ENCODE measurements at places on chromosomes 6 and 20.

GRCh38 chr20:9241721-9242427 is 173.0 kb downstream of the PLCB4 start:
- DNase-seq = no peak

- no peak for DNase-seq
These were observed 51.2 kb upstream of the GPR31 start for GRCh38 chr6:167208819-167209576.

GRCh38 chr20:37379967-37380828 is 34.3 kb downstream of the SRC start:
- no peak for DNase-seq

DNA sequence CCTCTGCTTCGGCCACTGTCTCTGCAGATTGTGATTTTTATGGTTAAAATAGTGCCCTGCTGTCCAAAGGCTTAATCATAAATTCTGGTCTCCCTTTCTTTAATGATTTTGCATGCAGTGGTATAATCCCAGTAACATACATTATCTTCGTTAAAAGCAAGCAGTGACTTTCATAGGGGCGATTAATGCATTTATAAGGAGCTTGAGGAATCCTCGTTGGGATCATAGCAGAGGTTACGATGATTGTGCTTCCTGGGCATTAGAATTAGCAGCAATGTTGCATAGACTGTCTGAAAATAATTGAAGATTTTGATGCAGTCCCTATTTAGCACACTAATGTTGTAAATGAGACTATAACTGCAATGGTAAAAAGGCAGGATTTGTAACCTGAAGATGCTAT is 181.3 kb downstream of the PRL start:
- DNase-seq = no peak

- no peak for DNase-seq
These were observed 577.9 kb downstream of the C6orf118 start for GRCh38 chr6:164731539-164731938.

- DNase-seq = no peak
These were observed 20.6 kb upstream of the CHMP4B start for GRCh38 chr20:33790566-33790965.

GRCh38 chr6:156406099-156406498 is 371.1 kb upstream of the ARID1B start:
- DNase-seq = no peak

GRCh38 chr6:160173806-160174527 is 52.4 kb downstream of the SLC22A1 start:
- no peak for DNase-seq

DNA sequence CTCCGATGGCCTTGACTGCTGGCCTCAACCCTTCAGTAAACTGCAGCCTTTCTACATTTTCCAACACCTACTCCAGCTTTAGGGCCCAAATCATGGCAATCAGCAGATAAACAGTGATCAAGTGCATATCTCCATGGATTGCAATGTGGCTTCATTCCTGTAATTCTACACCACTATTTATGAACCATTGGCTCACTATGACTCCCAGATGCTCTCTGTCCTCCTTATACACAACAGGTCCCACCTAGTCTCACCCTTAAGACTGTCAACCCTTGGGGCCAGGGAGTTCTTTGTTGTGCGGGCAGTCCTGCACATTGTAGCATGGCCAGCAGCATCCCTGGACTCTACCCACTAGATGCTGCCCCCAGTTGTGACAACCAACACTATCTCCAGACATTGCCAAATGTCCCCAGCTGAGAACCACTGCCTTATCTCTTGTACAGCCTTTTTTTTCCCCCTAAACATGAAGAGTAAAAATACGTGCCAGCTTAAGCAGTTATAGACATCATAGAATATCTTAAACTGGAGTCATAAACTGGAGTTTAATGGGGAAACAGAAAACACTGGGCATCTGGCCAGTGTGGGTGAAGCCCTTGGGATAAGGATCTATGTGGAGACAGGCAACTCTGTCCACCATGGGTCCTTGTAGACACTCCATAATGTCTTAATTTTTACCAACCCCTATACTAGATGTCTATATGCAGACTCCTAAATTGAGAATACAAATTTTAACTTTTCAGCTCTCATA is 21.1 kb downstream of the MRPL14 start:
- no peak for DNase-seq

- no peak for DNase-seq
These were observed 262.1 kb downstream of the DLL1 start for GRCh38 chr6:170028629-170029345.

Data from amygdala (tissue), 56 donors.